ENCODE measurements at places on chromosomes 12 and 14.

- DNase-seq, result no peak
Measured at GRCh38 chr12:132213359-132214160, 69.3 kb downstream of the NOC4L start.

GRCh38 chr12:115146453-115146852, 462.5 kb upstream of the TBX3 start:
- no peak for DNase-seq

GRCh38 chr14:64943556-64943955, 1.0 kb upstream of the GPX2 start:
- DNase-seq, result no peak

- no peak for DNase-seq
Measured at GRCh38 chr14:22505697-22506377, 83.2 kb downstream of the DAD1 start.

GRCh38 chr12:46524778-46525177, 152.2 kb upstream of the SLC38A2 start:
- no peak for DNase-seq

- DNase-seq, result no peak
Measured at GRCh38 chr12:110020956-110021355, 21.7 kb downstream of the ANKRD13A start.

DNA sequence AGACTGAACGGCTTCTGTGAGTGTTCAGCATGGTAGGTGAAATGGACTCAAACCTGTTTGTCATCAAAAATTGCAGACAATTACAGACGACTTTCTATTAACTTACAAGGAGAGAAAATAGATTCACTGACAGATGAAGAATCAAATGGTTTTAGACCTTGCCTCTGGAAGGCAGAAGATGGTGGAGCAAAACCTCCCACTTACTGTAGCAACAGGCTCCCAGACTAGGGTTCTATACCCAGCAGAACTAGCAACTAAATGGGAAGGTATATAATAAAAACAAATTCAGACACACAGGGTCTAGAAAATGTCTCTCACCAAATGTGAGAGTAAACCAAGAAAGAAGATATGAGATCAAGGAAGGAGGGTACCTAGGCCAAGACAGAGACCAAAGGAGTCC, 36.8 kb downstream of the RNF34 start:
- DNase-seq, result no peak

GRCh38 chr12:124248941-124249825, 45.7 kb upstream of the RFLNA start:
- DNase-seq, result no peak

- DNase-seq, result no peak
Measured at GRCh38 chr12:1607940-1608712, 13.7 kb upstream of the FBXL14 start.

All from activated CD4-positive, alpha-beta T cell treated with anti-CD3 and anti-CD28 coated beads for 1 hour (primary cell).